ENCODE measurements at places on chromosomes 5 and 9. TPM values are rescaled to one million over a fixed set of nuclear protein-coding genes. Genes with fewer than 3 reads are reported as not detected.
A peak's percentile ranks its signal among the peaks of the same experiment; 100 is the strongest.

Gene SPINK6
- total RNA-seq: not detected

Gene C5orf52
- not detected for total RNA-seq

Gene IL13
- not detected for total RNA-seq

Gene CCDC107
- total RNA-seq: 13.3 TPM

Gene NR6A1
- 1.1 TPM for total RNA-seq

Gene FOXD4
- total RNA-seq: 0.52 TPM

Gene DAB2IP
- 4.4 TPM for total RNA-seq

Gene GRM6
- not detected for total RNA-seq

Gene GRAMD2B
- 23.1 TPM for total RNA-seq

Gene SAXO1
- 0.06 TPM for total RNA-seq

DNA sequence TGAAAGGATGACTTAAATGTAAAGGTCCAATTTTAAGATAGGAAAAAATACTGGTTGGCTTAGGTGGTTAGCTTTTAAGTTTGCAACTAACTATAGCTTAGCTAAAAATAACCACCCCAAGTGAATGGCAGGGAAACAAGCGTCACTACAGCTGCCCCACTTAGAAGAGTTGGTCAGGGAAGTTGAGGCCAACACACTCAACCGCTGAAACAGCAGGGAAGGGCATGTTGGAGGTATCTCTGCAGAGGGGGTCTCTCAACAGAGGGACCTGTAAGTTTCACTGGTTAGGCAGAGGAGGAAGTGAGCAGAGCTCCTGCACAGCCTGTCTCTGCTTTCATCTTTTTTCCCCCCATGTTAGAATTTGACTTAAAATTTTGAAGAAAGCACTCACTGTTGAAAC, 75.3 kb downstream of the LHFPL2 start:
- DNase-seq: no peak

- peak; percentile 91 for DNase-seq
Observed at GRCh38 chr5:41835645-41836044, 34.6 kb downstream of the OXCT1 start.

DNA sequence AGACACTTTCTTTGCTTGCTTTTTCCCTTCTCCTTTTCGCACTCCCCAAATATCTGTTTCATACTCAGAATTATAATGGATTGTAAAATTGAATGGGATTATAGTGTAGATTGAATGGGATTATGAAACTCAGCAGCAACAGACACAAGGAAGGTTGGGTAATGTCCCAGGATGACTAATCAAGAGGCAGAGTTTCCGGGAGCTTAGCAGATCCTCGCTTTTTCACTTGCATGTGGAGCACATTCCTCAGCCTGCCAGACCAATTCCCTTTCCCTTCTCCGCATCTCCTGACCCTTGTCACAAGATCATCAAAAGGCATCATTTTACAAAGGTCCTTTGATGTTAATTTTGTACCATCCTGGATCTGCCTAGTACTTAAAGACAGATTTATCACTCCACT, 55.1 kb upstream of the SLC1A1 start:
- peak; percentile 41 for DNase-seq

DNA sequence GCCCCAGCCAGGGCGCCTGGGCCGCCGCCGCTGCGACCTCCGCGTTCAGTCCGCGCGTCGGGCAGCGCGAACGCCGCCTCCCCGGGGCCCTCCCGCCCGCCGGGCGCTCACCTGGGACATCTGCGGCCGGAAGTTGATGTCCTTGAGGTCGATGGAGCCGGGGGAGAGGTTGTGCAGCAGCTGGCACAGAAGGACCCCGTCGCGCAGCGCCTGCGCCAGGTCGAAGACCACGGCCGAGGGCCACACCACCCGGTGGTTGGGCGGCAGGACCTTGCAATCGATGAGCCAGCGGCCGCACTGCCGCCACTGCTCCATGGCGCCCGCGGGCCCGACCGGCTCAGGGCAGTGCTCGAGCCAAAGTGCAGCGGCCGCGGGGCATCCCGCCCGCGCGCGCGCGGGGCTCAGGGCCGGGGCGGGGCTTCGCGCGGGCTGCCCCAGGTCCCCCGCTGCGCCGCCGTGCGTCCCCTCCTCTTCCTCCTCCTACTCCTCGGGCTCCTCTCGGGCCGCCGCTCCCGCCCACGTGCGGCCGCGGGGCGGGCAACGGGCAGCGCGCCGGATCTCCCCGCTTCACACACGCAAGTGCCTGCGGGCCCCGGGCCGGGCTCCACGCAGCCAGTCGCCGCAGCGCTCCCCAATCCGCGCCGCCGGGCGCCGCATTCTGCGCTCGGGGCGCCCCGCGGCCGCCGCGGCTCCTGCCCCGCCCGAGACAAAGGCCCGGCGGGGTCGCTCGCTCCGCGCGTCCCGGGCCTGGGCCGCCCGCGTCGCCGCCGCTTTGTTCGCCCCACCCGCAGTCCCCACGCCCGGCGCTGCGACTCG, at the start of gene VAV2:
Gene VAV2 (minus strand): TSS at position 361 of the 816 bp plus-strand sequence. CDS start 46 bp downstream, at position 315.
- peak; percentile 41 for DNase-seq

DNA sequence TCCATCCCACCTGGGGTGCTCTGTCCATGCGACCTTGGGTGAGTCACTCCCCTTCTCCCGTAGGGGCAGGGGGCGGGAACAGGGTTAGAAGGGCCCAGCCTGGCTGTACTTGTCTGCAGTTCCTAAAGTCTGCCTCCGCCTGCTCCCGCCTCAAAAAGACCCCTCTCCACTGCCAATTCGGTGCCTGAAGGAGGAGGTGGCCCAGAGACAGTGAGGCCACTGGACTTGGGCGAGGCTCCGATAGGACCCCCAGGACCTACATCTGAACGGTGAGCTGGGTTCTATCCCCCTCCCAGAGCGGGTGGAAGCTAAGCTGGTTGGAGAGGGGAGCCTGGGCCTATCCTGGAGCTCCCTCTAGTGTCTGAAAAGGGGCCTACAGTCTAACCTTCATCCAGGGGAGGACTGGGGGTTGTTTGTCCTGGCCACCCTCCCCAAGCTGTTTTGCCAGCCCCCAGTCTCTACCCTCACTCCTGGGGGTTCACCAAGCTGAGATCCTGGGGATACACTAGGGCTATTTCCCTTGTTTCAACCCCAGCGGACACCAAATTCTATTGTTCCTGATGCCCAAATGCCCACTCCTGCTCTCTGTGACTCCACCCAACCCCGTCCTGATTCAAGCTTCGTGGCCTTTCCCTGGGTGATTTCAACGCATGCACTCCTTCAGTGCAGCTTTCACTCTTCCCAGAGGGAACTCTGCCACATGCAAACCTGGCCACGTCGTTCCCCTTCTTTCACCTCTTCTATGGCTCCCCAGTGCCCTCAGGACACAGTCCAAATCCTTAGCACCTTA, 6.1 kb upstream of the CRB2 start:
- peak; percentile 25 for DNase-seq

- no peak for DNase-seq
Observed at GRCh38 chr5:41637424-41637823, 127.0 kb upstream of the PLCXD3 start.

DNA sequence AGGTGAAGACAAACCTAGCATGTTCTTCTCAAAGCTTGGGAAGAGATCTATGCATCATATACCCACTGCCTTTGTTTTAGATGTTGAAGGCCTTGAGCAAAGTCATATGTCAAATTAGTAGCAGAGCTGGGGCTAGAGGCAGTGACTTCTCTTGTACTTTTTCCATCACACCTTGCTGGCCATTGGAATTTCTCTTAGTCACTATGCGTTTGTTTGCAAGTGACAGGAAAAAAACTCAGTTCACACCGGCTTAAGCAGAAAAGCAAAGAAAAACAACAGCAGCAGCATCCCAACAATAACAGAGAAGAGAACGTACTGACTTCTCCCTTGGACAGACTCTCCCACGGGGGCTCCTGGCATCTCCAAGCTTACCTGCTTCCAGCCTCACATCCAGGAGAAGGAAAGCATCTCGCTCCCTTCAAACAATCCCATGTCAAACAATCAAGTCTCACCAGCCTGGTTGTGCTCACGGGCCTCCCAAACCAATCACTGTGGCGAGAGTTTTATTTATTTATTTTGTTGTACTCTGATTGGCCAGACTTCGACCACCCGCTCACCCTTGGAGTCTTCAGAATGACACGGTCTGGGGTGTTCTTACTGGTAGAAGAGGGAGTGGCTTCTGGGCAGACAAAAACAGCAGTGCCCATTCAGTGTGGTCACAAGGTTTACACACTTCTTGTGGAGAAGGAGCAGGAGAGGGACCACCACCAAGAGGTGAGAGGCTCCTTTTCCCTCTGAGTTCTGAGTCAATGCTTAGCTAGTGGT, 83.8 kb upstream of the STC2 start:
- DNase-seq: no peak

- DNase-seq: no peak
Observed at GRCh38 chr9:77851882-77852595, 179.6 kb downstream of the GNAQ start.

DNA sequence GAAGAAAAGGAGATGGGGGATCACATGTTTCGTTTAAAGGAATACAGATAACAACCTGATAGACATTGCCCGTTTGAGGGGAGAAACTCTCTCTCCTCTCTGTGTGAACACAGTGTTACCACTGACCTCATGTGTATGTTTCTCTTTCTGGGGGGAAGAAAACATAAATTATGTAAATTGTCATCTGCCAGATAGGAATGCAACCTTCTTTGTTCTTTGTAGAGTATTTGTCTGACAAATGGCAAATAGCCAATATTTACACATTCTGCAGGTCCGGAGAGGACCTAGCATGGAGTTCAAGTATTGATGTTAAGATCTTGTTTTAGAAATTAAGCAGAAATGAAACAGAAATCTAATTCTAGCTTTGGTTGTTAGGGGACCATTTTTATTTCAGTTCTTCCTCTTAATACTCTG, 276.3 kb downstream of the SAXO1 start:
- no peak for DNase-seq

DNA sequence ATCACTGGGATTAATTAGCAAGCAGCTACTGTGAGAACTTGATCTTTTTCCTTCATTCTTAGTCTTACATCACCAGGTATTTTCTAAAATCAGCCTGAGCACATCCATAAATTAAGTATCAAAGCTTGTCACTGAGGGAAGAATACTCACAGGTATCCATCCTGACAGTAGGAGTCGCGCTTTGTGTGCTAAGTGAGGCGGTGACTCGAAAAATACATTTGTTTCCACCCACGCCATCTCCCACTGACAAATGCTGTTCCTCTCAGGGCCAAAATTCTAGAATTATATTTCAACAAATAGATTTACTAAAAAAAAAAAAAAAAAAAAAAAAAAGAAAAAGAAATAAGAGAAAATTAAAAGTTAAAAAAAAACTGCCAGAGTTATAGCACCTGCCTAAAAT, 34.1 kb upstream of the GABRB2 start:
- no peak for DNase-seq

DNA sequence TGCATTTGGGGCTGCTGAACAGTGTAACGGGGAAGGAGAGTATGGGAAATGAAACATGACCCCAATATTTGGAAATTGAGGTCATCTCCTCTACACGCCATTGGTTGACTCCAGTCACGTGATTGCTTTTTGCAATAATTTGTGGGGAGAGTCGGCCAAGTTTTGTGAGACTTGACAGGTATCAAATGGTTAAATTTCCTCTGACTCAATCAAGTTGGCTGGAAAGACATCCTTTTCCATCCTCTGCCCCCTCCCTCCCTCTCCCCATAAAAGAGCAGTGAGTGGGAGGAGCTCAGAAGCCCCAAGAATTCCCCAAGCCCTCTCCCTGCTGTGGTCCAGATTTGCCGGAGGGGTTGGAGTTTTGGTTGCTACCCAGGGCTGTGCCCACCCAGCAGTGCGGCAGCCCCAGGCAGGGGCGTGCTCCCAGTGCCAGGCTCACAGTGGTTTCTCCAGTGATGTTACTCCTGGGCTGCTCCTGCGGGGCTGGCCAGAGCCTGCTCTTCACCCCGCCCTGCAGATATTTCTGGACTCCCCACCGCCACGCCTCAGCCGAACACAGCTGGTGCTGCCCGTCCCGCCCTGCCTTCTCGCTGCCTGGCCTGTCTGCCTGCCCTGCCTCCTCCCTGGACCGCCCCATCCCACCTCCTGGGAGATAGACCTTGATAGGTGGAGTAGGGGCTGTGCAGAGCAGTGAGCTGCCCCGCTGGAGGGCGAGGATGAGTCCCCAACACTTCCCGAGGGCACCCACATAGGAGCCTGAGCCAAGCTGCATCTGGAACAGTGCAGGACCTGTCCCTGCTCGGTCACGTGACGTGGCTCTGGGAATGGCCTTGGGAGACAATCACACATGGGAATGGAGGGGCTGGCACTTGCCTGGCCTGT, 3.4 kb downstream of the COL5A1 start:
- DNase-seq: peak; percentile 98

- no peak for DNase-seq
Observed at GRCh38 chr9:31445960-31446359, 938.5 kb upstream of the ACO1 start.

DNA sequence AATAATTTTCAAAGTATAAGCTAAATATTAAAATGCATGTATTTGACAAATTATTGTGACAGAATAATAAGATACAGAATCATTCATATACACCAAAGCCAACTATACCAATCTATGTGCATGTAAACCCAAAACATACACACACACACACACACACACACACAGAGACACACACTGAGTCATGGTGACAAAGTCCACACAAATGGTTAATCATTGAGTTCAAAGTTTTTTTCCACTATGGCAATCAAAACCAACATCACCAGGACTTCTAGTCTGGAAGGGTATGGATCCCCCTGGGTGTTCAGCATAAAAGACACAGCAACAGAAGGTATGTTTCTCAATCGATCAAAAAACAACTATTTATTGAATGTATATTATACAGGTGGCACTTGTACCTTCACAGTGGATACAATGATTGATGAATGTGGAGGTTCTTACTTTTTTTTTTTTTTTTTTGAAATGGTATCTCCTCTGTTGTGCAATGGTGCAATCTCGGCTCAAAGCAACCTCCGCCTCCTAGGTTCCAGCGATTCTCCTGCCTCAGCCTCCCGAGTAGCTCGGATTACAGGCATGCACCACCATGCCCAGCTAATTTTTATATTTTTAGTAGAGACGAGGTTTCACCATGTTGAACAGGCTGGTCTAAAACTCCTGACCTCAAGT, 137.0 kb downstream of the PDE4D start:
- DNase-seq: peak; percentile 52

DNA sequence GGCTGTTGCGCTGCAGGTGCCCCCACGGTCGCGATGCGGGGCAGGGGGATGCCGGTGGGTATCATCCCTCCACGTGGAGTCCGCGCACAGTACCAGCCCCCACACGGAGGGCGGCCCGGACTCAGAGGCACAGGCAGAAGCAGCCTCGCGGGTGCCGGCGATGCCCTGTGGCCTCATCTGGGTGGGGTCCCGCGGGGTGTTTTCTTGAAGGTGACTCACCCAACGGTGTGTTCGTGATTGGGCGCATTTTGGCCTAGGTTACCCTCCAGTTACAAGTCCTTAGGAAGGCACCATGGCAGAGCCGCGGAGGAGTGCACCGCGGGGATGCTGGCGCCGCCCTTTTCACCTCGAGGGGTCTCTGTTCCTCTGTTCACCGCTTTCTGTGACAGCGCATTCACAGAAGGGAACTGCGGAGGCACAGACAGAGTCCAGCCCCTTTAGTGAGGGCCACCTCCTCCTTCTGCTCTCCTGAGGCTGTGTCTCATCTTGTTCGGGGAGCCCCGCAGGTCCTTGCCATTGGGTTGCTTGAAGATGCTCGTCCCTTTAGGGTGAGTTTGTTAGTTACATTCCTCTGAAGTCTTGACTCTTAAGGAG, 21.6 kb upstream of the EXOC3 start:
- DNase-seq: no peak
